ENCODE measurements at places on chromosomes 4 and X.

GRCh38 chr4:139972305-139972704 is 181.7 kb downstream of the MAML3 start:
- DNase-seq: no peak

- no peak for DNase-seq
Observed at GRCh38 chr4:38023347-38024205, 63.4 kb downstream of the PTTG2 start.

- DNase-seq: no peak
Observed at GRCh38 chr4:124686279-124686678, 26.3 kb downstream of the ANKRD50 start.

- DNase-seq: no peak
Observed at GRCh38 chr4:183099537-183100297, 660 bp downstream of the WWC2 start.

GRCh38 chrX:129696463-129697155 is 41.9 kb upstream of the APLN start:
- no peak for DNase-seq

GRCh38 chr4:61320631-61321030 is 120.5 kb downstream of the ADGRL3 start:
- no peak for DNase-seq

DNA sequence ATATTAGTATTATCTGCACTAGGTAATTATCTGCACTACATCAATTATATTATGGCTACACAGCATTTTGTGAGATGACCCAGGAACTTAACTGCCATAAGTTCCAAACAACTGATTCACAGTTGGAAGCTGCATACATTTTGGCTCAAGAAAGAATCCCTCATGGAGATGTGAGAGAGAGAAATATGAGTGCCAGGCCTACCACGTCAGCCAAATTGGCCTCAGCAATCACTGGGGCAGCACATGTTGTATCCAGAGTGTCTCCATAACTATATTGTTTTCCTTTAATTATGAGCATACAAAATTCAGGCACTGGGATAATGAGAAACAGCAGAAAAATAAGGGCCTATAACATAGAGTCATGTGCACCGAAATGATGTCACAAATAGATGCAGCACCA is 174.2 kb upstream of the DMD start:
- no peak for DNase-seq

DNA sequence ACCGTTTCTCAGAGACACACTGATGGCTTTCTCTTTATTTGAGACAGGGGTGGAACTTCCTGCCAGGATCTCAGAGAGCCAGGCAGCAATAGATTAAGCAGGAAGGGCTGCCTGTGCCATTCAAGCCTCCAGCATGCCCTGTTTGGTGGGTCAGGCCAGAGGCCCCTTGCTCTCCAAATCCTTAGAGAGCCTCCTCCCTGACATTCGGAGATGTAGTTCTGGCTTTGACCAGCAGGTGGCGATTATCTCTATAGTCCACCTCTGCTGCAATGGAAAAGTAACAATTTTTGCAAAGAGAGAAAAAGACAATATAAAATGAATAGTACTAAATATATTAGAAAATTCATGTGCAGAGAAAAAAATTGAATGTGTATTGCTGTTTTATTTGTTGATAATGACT is 93.9 kb downstream of the NXF2B start:
- DNase-seq: peak; percentile 65

- DNase-seq: no peak
Observed at GRCh38 chr4:173014836-173015235, 153.8 kb upstream of the GALNT7 start.

GRCh38 chr4:98641906-98642668 is 16.3 kb downstream of the TSPAN5 start:
- DNase-seq: no peak

DNA sequence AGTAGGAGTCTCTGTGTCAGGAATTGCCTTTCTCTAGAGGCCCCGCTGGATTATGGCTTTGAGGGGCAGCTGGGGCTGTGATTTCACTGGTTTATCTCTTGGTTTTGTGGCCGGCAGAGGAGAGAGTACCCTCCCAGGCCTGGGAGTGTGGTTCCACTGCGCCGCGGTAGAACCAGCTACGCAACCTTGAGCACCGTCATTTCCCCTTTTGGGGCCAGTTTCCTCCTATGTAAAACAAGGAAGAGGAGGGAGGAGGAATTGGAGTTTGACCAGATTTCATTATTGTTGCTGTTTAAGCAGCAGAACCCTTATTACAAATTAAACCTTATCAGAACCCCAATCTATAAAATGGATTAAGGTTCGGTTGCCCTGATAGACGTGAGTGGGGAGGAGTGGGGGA is 4.4 kb downstream of the SOX3 start:
- no peak for DNase-seq

- no peak for DNase-seq
Observed at GRCh38 chr4:38681281-38681991, 17.4 kb downstream of the KLF3 start.

DNA sequence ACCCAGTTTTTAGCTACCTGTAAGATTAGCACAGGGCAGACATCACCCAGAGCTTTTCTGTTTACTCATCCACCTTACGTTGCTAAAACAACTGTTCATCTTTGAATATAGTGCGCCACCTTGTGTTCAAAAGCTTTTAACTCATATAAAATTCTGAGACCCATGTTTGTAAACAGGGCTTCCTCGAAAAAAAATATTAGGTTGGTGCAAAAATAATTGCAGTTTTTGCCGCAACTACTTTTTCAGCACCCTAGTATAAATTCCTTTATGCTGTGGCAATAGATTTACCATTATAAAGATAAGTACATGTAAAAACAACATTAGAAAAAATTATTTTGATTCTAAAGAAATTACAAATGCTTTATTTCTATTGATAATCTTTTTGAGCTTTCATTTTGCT is 147.9 kb downstream of the LRBA start:
- DNase-seq: peak; percentile 42

DNA sequence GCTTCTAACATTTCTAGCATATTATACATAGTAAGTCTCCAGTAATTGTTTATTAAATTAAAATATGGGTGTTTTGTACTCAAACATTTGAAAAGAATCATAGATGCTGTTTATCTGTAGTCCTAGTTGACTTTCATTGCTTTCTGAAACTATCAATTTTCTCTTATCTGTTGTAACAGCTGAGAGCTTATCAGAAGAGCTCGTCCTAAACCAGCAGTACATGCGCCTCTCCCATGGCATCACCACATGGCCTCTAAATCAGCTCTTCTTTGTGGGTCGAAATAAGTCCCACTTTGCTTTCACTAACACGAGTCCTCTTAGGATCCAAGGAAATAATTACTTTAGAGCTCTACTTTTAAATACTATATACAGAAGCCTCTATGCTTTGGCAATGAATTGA is 55.1 kb downstream of the PPP3CA start:
- no peak for DNase-seq

- no peak for DNase-seq
Observed at GRCh38 chrX:16666541-16666940, 16.6 kb downstream of the S100G start.

Measured in activated CD4-positive, alpha-beta T cell treated with anti-CD3 and anti-CD28 coated beads for 24 hours (primary cell).